ENCODE measurements at places on chromosomes 5 and 9.

DNA sequence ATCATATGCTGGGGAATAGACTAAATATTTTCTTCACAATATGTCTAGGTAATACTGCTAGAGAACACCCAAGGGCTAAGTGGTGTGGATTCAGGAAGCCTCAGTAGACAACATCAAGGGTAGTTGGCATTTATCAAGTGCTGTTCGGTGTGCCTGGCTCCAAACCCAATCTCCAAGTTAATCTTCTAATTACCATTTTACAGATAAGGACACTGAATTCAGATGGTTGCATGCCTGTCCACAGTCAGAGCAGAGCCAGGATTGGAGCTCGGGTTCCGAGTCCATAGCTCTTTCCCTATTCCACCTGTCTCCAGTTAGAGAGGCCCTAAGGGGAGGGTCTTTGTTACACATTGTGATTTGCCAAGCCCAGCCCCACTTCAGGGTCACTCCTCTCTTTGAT lies 58.2 kb downstream of the FGF18 start:
- DNase-seq = no peak

DNA sequence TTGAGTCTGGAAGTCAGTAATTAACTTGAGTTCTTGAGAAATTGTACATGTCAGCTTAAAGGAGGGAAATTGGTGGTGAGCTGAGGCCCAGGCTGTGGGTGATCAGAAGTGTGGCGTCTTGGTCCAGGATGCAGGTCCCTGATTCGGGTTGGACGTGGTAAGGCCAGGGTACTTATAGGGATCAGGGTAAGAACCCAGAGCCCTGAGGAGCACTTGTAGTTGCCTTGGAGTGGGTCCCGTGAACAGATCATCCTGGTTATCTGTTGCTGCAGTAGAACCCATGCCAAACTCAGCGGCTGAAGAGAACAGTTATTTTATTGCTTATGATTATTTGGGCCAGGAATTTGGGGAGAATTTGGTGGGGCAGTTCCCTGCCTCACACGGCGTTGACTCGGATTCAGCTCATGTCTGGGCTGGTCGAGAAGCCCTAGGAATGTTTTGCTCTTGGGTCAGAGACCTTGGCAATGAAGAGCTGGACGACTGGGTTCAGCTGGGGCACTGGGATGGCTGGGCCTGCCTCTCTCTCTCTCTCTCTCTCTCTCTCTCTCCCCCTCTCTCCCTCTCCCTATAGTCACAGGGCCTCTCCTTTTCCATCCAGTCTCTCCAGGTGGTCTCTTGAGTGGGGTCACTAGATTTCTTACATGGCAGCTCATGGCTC lies 73.1 kb downstream of the PDZD2 start:
- DNase-seq = no peak

DNA sequence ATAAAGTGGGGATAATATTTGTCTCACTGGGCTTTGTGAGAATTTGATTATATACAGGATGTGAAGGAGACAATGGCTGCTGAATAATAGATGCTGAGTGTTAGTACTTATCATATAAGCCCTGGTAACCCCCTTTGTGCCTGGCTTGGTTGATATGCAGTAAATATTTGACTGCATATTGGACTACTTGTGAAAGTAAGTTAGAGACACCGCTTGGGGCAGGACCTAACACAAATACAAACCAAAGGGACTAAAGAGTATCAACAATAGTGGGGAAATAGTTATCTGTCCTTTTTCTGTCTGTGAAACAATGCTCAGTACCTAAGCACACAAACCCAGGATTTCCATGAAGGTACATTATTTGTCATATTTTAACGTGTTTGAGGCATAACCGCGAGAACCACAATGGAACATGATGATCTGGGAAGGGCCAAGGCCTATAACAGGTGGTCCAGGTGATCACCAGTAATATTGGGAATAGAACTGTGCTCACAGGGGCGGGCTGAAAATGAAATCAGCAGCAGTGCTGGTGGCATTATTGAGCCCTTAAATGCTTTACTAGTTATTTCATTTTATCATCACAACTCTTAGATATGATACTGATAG lies 138.2 kb upstream of the SMARCA2 start:
- DNase-seq = no peak

DNA sequence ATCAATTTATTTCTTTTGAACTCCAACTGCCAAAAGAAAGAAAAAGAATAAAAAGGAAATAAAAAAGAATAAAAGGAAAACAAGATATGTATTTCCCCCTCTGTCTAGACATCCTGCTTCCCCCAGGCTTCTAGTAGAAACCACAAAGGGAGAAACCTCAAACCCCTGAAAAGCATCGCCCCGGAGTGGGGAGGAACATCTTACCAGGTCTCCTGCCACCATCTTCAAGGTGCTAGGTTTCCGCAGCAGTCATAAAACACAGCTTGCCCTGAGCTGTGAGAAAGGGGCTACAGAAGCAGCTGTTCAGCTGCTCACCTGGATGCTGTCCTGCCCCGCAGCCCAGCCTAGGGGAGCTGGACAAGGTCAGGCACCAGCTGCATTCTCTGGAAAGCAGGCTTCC lies 487.7 kb downstream of the GADD45G start:
- no peak for DNase-seq

- no peak for DNase-seq
Observed at GRCh38 chr5:115543365-115544042, 1.1 kb downstream of the FEM1C start.

DNA sequence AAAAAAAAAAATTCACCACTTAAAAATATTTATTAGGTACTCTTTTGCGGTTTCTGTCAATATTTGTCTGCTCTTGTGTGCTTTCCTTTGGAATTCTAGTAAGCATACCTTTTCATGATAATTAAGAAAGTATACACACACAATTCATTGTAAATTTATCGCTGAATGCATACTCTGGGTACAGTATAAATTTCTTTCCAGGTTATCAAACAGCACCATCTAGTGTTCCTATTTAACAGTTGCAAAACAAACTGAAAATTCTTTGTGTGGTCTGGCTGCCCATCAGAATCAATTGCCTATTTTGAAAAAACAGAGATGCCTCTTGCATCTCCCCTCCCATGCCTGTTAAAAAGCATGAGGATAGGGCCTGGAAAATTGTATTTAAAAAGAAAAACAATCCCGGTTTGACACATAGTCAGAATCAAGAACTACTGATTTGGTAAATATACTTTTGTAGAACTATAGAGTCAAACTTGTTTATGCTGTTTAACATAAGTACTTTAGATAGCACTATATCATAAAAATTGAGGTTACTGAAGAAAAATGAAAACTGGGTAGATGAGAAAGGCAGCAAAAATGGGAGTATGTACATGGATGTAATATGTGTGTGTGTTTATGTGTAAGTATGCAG lies 16.2 kb downstream of the PGGT1B start:
- no peak for DNase-seq

- no peak for DNase-seq
Observed at GRCh38 chr5:174397206-174397605, 327.2 kb upstream of the MSX2 start.

GRCh38 chr5:176537554-176538229 lies 490 bp upstream of the RNF44 start:
- peak; percentile 100 for DNase-seq

DNA sequence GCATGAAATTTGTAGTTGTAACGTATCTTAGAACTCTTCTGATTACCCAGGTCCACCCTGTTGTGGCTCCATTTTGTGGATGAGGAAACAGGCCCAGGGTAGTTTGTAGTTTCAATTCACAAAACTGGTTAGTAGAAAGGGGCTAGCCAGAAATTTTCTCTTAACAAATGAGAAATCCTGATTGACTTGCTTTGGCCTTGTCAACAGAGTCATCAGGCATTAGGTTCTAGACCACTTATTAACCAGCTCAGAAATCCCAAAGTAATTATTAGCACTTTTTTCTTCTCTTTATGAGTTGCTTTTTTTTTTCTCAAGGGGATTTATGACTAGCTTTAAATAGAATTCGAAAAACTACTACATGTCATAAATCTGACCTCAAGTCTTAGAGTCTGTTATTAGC lies 160.2 kb downstream of the SH3GL2 start:
- DNase-seq = no peak

DNA sequence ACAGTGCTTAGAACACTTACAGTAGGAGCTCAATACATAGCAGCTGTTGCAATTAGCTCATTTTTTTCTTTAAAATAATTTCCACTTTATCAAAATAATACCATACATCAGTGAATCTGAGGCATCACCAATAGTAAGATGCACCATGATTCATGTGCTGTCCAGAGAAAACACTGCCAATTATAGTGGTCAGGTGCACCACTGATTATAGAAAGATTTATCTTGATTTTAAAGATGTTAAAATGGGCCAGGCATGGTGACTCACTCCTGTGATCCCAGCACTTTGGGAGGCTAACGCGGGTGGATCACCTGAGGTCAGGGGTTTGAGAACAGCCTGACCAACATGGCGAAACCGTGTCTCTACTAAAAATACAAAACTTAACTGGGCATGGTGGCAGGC lies 39.4 kb downstream of the NAIF1 start:
- no peak for DNase-seq

GRCh38 chr5:77859306-77859705 lies 83.2 kb upstream of the TBCA start:
- no peak for DNase-seq

DNA sequence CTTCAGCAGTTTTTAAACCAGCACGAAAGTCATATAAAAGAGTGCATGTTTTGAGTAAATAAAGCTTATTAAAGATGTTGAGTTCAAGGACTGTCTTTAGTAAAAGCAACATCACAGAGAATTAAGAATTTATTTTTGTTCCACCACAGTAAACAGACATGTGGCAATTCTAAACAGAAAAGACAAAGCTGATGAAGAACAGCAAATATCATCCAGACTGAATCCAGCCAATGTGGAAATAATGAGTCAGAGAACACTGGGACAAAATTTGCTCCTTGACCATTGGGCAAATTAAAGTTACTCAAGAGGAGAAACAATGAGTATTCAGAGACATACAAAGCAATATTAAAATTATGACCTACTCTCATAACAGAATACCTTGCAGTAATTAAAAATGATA lies 28.8 kb downstream of the OR2K2 start:
- DNase-seq = no peak

- DNase-seq = no peak
Observed at GRCh38 chr5:78760366-78760765, 111.8 kb upstream of the LHFPL2 start.

- peak; percentile 89 for DNase-seq
Observed at GRCh38 chr9:37903647-37904444, at the start of gene SLC25A51. Gene SLC25A51 (minus strand): TSS chr9:37904127. CDS start chr9:37888550, 15,577 bp downstream.

DNA sequence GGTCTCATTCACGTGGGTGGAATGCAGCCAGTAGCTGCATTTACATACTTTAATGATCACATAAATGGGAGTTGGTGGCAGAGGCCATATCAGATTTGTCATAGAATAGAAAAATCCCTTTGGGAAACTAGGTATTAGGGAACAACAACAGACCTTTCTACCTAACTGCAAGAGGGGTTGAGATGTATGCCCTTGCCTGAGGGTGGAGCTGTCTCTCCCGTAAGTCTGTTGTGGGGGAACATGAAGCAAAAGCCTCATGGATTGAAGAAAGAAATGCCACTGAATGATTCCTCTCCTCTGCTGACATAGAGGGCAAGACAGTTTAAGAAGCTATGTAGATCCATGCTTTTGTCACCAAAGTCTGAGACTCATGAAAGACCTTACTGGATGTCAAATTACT lies 461.3 kb downstream of the SPOCK1 start:
- no peak for DNase-seq

DNA sequence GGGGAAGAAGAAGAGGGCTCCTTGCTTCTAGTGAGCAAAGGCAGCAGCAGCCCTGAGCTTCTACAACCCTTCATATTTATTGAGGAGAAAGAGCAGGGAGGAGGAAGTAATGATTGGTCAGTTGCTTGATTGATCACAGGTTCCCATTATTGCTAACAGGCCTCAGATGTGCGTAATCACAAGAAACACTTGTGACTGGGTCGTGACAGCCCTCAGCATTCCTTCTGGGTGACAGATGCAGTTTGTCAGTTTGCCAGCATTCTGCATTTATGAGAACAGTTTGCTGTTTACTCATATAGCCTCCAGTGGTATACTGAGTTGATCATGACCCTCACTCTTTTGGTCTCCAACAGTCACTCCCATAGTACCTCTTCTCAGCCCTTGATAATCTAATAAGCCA lies 111.5 kb upstream of the TNC start:
- DNase-seq = no peak

- DNase-seq = no peak
Observed at GRCh38 chr9:4206718-4207117, 93.2 kb downstream of the GLIS3 start.

- no peak for DNase-seq
Observed at GRCh38 chr5:264338-264737, 7.1 kb upstream of the PDCD6 start.

GRCh38 chr9:68905129-68905528 lies 108.8 kb downstream of the PRKACG start:
- DNase-seq = no peak

- no peak for DNase-seq
Observed at GRCh38 chr5:136061630-136062365, 33.0 kb downstream of the TGFBI start.

DNA sequence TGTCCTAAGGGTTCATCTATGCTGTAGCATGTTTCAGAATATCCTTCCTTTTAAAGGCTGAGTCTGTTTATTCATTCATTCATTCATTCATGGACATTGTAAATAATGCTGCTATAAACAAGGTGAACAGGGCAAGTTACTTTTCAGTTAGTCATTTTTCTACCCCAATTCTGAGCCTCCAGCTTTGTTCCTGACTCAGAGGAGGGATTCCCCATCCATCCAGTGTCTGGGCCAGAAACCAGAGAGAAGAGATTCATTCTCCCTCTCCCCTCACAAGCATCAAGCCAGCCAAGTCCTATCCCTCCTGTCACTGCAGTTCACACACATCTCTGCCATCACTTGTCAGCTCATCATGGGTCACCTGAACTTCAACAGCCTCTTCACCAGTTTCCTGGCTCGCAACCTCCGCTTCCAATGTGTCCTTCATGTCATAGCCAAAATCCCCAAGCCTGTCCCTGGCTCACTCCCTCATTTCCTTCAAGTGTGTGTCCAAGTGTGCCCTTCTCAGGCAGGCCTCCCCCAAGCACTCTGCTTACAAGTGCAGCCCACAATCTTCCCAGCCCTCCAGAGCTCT lies 203.0 kb downstream of the TTLL11 start:
- DNase-seq = no peak

- no peak for DNase-seq
Observed at GRCh38 chr9:127370672-127371648, 26.0 kb upstream of the SLC2A8 start.

- DNase-seq = peak; percentile 67
Observed at GRCh38 chr9:99445371-99445891, 223.3 kb downstream of the SEC61B start.

DNA sequence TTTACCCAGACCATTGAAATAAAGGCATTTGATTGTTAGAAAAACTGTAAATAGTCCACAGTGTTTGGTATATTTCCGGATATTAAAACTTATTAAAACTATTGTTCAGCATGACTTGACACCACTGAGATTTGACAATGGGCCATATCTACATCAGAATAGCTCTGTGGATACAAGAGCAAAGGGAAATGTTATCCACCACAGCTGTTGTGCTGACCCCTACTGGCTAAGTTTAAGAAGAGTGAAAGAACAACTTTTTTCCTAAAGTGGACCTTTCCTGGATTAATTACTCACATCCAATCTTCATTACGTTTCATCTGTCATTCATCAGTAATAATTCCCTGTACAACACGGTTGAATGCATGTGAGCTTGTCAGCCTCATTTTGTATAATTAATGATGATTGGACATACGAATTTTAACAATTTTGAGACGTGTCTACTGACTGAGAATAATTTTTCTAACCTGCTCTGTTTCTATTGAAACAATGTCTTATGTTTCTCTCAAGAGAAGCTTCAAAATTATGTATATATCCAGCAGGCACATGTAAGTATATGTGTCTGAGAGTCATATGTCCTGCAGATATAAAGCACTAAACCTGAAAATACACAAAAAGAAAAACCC lies 1952.6 kb downstream of the MAT2B start:
- no peak for DNase-seq
